T-helper 1 cell (primary cell): ENCODE measurements at places on chromosomes 12 and 14.
A peak's percentile ranks its signal among the peaks of the same experiment; 100 is the strongest.

DNA sequence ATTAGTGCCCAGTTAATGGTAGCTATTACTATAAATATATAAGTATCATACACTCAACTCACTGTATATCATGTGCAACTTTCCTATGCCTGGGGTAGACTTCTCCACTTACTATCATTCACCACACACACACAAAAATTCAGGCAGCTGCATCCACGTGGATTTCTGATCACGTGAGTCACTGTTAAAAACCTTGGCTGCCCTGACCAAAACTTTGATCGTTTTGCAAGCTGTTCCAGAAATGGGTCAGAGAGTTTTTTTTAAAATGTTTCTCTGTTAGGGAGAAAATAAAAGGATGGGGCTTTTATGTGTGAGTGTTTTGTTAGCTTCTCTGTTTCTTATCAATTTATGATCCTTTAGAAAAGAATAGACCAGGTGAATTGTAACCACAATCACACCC is 198.2 kb upstream of the CNOT2 start:
- no peak for DNase-seq

- no peak for DNase-seq
These were observed 19.9 kb downstream of the LRRC9 start for GRCh38 chr14:59939828-59940227.

- no peak for DNase-seq
These were observed 12.0 kb downstream of the GNG2 start for GRCh38 chr14:51872396-51872795.

DNA sequence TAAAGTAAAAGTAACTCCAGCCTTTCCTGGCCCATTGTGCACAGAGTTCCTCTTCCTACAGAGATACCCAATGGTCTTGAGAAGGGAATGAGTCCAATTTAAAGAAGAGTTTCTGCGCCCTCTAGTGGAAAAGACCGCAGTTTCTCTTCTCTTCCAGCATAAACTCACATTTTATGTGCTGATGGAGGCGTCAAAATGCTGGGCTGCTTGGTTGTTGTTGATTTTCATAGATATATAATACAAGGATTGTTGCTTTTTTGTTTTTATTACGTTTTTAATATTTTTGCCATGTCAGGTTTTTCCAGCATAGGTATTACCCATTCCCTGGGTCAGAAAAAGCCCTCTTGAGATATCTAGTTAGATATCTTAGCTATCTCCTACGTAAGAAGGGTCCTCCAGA is 356.9 kb upstream of the STXBP6 start:
- DNase-seq, result no peak

DNA sequence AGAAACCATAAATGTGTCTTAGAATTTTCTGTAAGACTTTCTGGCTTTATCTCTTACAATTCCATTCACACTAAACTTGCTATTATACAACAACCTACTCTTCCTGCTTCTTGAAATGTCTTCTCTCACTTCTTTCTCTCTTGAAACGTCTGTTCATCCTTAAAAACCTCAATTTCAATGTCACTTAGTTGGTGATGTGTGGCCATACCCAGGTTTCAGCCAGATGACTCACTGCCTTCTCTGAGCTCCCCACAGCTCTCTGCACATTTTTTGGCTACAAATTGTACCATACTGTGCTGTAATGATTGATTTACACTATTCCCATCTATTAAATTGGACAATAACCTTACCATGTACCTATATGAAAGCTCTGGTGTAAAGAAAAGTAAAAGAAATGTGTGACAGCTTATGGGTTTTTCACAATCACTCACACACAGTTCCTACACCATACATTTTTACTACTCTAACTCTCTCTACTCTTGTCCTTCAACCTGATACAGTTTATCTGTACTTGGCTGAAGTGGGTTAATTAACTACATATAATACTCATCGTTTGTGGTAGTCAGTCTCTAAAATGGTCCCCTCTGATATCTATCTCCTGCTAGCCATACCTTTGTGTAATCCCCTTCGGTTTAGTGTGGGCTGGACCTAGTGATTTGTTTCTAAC is 222.1 kb downstream of the NELL2 start:
- no peak for DNase-seq

- DNase-seq, result no peak
These were observed 4.5 kb downstream of the UBC start for GRCh38 chr12:124909831-124910560.

DNA sequence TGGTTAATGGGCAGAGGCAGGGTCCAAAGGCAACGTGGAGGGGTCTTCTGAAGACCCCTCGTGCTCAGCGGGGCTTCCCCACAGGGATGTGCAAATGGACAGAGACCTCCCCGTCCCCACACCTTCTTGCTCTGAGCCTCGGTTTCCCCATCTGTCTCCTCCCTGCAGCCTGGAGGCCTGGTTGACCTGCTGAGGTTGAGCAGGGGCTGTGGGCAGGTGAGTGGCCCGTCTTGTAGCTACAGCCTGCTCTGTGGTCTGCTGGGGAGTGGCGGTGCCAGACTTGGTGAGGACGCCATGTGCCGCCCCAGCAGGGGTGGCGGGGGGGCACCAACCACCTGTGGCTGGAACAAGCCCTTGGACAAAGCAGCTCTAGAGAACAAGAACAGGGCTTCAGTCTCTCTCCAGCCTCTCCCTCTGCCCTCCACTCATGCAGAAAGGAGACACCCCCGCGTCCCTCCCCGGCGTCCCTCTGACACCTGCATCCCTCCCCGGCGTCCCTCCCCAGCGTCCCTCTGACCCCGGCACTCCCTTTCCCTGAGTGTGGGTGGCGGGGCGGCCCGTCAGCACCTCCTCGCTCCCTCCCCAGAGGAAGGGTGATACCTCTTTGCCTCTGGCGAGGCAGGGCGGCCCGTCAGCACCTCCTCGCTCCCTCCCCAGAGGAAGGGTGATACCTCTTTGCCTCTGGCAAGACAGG is 83.7 kb downstream of the NOC4L start:
- no peak for DNase-seq

DNA sequence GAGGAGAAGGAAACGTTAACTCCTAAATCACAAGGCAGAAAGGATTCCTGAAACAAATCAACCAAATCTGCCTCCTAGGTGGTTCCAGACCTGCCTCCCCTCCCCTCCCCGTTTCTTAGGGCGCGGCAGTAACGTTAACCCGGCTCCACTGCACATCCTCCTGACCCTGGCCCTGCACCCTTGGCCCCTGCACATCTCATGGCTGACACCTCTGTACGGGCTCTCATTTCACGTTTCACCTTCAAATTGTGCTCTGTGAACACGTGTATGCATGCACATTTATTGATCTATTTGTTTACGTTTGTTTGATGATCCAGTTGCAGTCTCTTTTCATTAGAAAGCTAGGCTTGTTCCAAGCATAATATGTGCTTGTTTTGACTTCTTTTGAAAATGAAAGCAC is 358.1 kb downstream of the ADGRD1 start:
- DNase-seq, result no peak

DNA sequence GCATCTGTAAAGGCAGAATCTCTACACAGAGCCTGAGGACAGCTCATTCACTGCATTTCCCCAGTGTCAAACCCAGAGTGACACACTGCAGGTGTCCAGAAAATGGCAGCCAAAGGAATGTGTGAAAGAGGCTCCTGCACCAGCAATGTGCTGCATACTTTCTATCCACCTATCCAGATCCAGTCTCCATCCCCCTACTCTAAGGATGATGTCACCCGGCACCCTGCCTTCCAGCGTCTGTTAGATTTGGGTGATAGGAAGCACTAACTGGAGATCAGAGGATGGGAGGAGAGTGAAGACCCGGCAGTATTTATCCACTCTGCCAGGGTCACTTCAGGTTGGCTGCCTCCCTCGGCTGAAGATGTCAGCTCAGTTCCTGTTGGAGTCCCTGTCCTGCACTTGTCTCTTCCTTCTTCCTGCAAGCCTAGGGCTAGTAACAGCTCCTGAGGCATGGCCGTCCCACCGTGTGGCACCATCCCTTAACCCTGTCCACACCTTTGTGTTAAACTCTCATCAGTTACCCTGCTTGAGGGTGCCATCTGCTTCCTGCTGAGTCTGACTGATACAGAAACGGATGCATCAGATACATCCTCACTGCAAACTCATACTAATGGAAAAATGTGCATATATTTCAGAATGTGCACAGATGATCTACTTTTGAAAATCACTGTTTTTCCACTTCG is 13.0 kb upstream of the GPR68 start:
- peak; percentile 54 for DNase-seq

DNA sequence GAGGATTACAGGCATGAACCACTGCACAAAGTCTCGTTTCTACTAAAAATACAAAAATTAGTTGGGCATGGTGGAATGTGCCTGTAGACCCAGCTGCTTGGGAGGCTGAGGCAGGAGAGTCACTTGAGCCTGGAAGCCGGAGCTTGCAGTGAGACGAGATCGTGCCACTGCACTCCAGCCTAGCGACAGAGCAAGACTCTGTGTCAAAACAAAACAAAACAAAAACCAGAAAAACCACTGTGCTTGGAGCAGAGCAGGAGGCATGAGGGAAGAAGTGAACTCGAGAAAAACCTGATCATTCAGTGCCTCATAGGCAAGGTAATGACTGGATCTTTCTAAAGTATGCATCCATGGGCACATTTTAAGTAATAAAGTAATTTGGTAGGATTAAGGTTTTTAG is 487.8 kb downstream of the KCNH5 start:
- DNase-seq, result no peak

DNA sequence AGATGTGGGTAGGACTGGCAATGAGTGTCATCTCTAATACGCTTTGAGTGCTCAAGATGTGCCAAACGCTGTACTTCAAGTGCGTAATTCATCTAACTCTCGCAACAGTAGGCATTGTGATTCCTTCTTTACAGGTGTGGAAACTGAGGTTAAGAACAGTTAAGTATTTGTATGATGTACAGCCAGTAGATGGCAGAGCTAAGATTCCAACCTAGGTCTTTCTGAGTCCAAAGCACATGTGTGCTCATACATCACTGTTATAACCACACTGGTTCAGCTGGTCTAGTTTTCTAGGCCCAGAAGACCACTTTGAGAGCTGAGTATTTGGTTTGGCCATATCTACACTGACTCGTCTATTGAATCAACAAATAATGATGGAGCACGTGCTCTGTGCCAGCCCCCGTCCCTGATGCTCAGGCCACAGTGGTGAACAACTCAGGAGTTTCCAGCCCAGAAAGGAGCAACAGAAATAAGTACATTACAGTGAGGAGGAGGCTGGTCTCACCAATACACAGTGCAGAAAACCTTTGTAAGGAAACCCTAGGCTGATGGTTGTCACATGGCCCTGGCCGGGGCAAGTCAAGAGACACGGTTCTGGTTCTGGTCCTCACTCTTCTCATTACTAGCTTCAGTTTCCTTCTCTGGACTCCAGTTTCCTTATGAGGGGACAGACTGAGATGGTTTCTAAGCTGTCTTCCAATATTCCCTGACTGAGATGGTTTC is 69.3 kb upstream of the SCN8A start:
- DNase-seq, result no peak
